Sciatic nerve (tissue), 2 donors: ENCODE measurements at places on chromosomes 5 and 9.
A peak's percentile ranks its signal among the peaks of the same experiment; 100 is the strongest.

DNA sequence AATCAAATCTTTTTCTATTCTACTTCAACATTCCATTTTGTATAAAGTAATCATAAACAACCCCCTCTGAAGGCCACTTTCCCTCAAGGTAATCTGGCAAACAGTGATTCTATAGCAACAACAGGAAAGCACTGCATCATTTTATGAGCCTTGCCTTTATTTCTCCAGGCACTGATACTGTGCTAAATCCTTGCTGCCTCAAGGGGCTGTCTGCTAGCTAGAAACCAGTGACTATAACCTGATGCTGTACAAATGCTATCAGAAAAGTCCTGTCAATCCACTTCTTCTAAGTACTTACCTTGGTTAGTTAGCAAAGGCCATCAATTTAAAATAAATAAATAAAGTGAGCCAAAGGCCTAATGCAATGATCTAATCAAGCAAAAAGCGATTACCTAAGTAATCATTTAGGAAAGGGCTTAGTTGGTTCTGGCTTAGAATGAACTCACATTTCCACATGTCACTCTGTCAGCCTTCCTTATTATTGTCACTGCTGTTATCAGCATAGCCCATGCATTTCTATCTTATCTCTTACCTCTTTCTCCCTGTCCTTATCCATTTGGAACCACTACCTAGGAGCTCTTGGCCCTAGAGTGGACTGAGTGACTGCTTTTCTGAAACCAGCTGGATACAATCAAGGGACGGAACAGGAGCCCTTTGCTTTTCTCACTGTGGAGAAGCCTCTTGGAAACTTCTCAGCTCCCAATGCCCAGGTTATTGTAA, 246.1 kb upstream of the MEF2C start:
- no peak for DNase-seq

GRCh38 chr9:106798016-106798799, 64.8 kb upstream of the ZNF462 start:
- DNase-seq = no peak

DNA sequence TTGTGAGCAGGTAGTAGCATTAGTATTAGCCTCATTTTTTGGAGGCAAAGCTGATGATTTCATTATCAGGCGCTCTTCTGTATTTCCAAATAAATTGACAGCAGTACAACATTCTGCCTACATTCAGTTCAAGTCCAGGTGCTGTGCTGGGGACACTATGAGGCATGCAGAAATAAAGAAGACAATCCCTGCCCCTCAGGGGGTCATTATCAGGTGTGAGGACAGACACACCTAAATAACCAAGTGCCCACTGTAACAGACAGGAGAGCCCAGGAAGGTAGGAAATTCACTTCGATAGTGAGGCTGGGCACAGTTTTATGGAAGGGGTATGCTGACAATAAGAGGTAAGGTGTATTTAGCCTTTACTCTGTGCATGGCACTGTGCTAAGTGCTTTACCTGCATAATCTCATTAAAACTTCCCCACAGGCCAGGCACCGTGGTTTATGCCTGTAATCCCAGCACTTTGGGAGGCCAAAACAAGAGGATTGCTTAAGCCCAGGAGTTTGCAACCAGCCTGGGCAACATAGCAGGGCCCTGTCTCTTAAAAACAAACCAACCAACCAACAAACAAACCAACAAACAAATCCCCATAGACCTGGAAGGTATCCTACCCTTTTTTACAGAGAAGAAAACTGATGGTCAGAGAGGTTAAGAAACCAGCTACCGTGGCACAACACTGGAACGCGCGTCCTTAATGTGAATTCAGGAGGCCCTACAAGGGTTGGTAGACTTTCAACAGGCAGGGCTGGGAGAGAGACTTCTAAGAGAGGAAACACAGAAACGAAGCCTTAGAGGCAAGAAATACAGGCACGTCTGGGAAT, 17.5 kb upstream of the GPX3 start:
- DNase-seq = no peak

GRCh38 chr9:108885643-108886348, 23.7 kb downstream of the ACTL7A start:
- no peak for DNase-seq

- no peak for DNase-seq
These were observed 31.0 kb upstream of the ISOC1 start for GRCh38 chr5:129063483-129064113.

DNA sequence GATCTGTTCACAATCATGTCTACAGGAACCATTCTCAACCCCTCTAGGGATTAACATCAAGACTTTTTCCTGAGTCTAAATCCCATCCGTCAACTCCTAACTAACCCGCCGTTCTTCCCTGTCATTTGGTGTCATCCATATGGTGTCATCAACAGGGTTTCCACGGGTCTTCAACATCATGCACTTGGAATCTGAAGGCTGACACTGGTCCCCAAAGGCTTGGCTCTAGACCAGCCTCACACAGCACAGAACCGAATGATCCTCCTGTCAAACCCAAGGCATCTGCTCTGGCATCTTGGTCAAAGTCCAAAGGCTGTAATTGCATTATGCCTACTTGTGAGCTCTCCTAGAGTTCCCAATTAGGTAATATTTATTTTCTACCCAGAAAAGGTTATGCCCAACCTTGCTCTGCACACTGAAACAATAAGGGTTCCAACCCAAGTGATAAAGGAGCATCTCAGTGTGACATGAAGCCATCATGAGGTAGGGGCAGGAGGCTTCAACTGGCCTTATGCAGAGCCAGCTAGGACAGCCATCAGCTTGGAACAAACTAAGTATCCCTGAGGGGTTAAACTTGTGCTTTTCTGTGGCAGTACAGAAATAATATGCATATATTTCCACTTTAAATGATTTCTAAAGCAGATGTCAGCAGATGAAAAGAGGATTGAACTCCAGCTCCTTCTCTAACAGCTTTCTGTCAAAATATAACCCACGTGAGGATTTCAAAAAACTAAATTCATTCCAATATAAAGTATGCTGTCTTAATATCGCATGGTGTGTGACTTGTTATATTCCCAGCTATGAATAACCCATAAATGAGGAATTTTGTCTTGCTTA, 13.9 kb downstream of the ENC1 start:
- no peak for DNase-seq

DNA sequence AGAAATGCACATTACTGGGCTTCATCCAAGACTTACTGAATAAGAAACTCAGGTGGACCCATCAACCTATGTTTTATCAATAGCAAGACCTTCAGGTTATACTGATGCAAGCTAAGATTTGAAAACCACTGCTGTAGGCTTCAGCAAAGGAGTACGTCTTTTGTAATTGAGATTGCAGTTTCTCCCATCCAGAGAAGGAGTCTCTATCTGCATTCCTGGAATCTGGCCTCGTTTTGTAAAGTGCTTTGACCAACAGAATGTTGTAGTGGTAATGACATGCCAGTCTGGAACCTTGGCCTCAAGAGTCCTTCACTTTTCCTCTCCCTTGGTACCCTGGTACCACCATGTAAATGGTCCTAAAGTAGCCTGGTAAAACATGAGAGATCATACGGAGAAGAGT, 32.2 kb upstream of the ELAVL2 start:
- no peak for DNase-seq

DNA sequence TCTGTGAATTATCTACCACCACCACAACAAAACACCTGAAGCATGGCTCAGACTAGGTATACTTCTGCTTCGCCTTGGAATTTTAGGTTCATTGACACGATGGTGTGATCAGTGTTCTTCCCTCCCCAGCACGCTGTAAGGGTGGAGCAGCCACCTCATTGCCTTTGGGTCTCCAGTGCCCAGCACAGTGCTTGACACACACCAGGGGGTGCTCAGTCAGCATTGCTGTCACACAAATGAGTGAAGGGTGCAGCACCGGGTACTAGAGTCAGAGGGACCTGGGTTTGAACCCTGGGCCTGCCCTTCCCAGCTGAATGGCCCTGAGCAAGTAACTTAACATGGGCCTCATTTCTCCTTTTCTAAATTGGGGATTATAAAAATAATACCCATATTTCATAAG, 9.9 kb upstream of the ANGPTL2 start:
- peak; percentile 58 for DNase-seq

- peak; percentile 65 for DNase-seq
These were observed 42.6 kb downstream of the ANKRD55 start for GRCh38 chr5:56190497-56190896.

GRCh38 chr5:174607205-174607604, 117.2 kb upstream of the MSX2 start:
- DNase-seq = no peak

DNA sequence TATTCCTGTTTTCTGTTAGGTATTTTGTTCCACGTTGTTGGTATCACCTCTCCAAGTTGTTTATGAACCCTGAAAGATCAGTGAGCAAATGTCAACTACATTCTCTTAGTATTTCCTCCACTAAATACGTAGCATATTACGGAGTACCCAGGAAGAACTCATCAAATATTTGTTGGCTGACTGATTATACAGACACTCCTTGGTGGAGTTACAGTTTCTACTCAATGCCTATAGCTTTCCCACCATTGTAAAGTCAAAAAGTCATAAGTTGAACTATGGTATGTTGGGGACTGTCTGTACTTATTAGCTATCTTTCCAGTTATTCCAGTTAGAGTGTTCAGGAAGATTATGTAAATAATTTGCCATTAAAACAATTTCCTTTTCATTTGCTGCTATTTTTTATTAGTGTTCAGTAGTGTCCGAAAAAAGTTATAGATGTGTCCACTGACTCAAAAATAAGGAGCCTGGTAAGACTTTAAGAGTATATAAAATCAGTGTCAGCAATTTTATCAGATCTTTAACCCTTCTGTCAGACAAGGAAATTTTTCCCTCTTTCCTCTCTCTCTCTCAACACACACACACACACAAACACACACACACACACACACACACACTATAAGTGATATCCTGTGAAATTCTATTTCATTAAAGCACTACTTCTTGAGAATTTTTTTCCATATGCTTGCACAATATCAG, 6.8 kb upstream of the APBA1 start:
- no peak for DNase-seq

- DNase-seq = peak; percentile 25
These were observed 6.5 kb upstream of the TBC1D9B start for GRCh38 chr5:179914032-179914755.
